ENCODE measurements at places on chromosomes 3 and 15.

DNA sequence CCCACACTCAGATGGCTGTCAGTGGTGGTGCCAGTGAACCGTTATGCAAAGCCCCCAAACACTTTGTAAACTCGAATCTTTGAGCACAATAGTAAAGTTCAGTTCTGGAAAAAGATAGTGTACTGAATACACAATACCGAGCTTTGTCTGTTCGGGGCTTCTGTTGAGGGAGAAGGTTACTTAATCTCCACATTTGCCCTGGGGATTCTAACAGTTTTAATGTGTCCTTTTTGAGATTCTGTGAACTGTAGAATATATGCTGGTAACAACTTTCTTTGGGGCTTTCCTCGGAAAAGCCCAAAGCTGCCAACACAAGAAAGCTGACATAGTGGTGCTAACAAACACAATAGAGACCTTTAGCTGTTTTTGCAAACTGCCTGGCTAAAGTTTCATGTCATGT is 686.5 kb downstream of the ROBO1 start:
- DNase-seq = no peak

GRCh38 chr3:44078863-44079262 is 162.8 kb upstream of the TOPAZ1 start:
- no peak for DNase-seq

DNA sequence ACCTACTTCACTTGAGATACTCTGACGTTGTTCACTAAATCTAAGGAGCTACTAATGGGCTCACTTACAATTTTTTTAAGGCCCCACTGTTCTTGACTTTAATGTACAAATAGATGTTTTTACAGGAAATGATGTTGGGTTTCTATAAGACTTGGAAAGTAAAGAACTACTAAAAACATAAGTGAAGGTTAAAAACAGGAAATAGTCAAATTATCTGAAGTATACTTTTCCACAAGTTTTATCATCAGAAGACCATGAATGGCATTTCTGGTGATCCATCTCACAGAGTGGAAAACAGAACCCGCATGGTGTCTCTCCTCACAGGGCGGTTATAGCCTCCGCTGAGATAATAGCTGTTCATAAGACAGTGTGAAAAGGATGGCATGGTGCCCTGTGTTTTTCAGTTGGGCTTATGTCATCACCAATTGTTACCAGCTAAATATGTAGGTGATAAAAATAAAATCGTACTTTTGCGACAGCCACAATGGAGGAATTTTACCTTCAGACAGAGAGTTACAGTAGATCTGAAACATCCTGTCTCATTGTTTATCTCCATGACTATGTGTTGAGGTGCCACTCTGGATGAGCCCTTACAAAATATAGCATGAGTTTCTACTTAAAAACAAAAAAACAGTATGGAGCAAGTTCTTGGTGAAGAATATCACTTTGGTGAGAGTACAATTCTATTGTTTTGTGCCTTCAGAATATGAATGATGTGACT is 462.4 kb downstream of the RAP2B start:
- no peak for DNase-seq

GRCh38 chr3:48560648-48561018 is 2.9 kb downstream of the UCN2 start:
- no peak for DNase-seq

DNA sequence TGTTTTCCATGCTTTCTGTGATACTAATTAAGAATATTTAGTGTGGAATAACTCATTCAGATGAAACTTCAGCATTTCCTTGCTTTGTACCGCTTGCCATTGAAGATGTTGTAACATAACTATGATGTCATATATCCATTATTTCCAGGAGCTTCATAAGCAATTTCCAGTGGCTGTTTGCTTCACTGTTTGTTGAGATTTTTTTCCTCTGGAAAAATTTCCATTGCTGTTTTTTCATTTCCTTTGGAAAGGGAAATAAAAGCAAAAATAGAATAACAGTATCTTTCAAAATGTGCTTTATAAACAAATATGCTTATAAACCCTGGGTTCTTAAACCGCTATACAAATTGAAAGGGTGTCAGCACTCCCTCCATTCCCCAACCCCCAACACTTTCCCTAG is 319.6 kb upstream of the SEMA6D start:
- no peak for DNase-seq

GRCh38 chr3:194572143-194572789 is 61.0 kb downstream of the TMEM44 start:
- DNase-seq = no peak

- DNase-seq = no peak
Observed at GRCh38 chr3:81853431-81853830, 92.0 kb upstream of the GBE1 start.

- DNase-seq = no peak
Observed at GRCh38 chr15:99475754-99476412, 89.9 kb upstream of the MEF2A start.

DNA sequence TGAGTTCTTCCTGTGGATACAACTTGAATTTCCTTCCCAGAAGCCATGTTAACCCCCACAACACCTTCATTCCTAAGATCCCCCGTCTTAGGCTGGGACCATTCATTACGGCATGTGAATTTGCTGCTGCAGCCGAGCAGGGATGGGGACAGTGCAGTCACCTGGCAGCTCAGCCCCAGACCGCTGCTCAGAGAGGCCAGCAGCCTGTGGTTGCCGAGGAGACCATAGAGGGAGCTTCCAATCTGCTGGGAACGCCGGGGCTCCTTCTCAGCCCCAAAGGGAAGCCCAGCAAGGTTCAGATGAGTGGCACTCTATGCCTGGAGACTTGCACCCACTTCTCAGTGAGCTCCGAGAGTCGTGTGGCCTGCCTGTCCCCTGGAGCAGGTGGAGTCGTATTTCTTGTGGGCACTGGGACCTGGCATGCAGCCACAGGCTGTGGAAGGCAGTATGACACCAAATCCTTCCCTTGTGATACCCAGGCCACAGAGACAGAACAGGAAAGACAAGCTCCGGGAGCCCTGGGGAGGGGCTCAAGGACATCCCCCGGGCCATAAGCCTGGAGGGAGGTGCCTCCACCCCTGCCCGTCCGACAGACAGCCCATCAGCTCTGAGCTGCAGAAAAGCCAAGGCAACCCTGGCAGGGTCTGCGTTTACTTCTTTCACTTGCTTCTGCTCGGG is 167.3 kb downstream of the FAM43A start:
- DNase-seq = no peak

DNA sequence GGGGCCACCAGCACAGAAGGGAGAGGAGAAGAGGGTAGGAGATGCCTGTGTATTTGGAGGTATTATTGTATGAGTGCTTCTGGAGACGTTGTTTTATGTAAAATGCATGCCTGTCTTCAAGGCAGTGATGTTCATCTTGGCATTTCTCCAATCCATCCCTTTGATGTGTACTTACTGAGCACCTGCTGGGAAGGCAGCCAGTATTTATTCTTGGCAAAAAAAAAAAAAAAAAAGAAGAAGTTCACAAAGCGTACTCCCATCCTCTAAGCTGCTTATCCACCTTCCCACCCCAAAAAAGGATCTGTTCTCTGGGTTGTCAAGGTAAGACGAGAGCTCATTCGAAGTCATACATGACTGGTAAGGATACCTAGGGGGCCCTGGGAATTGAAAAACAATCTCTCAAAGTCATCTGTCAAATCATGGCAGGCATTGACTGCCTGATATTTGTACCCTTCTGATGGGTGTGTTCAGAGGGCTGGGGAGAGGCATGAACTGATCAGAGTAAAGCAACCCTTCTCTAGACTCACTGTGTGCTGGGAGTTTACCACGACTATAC is 30.0 kb upstream of the SLC6A1 start:
- no peak for DNase-seq

GRCh38 chr15:51935466-51936104 is 36.0 kb downstream of the LEO1 start:
- no peak for DNase-seq

DNA sequence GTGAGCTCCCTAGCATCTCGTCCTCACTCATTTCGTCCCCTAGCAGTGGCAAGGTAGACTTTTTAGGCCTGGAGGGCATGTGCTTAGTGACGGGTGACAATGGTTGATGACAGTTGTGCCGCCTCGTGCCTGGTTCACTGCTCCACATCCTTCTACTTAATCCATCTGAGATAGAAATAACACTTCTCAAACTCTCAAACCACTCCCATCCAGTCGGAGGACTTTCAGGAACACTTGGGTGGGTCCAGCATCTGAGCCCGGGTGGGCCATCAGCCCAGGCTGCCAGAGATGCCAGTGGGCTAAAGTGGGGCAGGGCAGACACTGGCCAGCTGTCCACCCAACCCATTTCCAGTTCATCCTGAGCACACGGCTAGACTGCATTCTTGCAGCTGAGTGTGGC is 79.7 kb upstream of the SMAD3 start:
- DNase-seq = no peak

DNA sequence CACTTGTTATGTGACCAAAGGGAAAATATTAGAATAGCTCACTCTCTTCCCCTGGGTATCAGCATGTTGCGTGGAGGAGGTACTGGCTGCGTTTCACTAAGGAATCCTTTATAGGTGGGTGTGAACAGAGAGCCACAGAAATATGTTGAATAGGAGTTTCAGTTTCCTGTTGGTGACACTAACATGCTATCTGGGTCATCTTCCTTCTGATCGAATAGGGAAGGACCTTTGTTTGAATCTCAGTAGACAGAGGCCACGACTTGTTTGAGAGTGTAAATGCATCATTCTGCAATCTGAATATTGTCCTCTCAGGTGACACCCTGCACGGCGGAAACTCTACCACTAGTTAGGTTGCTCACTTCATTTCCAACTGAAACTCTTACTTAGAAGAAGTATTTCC is 157.9 kb upstream of the SLC2A2 start:
- no peak for DNase-seq

DNA sequence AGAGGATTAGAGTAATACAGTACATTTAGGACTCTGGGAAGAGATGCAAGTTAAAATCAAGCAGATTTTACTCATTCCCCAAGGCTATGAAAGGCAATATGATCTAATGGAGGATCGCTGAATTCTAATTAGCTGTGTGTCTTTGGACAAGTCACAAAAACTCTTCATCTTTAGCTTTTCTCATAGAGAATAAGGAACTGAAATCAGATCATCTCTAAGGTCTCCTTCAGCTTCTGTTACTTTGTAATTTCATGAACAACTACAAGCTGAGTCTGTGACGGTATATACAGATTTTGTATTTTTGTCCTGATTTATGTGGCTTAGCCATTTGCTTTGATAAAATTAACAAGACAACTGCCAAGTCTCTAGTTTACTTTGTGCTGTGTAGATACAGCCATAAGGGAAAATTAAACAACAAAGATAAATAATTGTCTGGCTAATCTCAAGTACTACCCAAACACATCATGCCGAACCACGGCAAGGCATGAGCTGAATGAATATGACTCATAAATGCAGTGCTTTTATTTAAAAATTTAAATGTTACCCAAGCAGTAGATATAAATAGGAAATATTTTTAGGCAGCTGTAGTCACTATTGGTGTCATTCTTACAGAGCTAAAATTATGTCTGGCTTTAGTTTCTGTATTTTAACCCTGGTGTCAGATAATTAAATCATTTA is 81.5 kb downstream of the GAP43 start:
- no peak for DNase-seq

- DNase-seq = peak; percentile 52
Observed at GRCh38 chr3:124559846-124560574, 170.2 kb upstream of the UMPS start.

DNA sequence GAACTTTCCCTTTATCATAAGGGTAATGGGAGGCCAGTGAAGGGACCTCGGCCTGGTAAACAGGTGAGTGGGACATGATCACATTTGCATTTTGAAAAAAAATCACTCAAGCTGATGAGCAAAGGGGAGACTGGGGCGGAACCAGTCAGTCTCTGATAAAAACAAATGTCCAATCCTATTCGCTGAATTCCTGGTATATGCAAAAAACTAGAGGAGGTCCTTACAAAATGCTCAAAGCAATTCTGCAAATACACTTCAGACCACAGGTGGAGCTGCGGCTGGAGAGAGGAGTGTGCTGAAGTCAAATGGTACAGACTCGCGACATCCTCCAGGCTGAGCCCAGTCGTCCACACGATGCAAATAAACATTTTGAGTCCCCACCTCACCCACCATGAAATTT is 166.7 kb downstream of the FOXP1 start:
- peak; percentile 14 for DNase-seq

DNA sequence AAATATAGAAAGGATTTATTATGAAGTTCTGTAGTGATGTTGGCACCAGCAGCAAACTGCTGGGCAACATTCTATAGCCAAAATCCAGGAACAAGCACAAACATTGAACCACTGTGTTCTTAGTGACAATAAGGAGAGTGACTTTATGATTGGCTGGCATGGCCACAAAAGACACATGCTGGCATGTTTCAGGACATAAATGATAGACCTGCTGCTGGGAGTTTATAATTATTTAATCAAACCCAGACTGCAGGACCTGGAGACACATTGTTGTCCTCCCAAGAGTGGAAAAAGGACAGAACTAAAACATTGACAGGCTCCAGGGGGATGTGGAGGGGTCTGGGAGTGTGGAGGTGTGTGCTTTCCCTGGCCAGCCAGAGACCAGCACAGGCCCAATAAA is 255.3 kb upstream of the LRTM1 start:
- no peak for DNase-seq

DNA sequence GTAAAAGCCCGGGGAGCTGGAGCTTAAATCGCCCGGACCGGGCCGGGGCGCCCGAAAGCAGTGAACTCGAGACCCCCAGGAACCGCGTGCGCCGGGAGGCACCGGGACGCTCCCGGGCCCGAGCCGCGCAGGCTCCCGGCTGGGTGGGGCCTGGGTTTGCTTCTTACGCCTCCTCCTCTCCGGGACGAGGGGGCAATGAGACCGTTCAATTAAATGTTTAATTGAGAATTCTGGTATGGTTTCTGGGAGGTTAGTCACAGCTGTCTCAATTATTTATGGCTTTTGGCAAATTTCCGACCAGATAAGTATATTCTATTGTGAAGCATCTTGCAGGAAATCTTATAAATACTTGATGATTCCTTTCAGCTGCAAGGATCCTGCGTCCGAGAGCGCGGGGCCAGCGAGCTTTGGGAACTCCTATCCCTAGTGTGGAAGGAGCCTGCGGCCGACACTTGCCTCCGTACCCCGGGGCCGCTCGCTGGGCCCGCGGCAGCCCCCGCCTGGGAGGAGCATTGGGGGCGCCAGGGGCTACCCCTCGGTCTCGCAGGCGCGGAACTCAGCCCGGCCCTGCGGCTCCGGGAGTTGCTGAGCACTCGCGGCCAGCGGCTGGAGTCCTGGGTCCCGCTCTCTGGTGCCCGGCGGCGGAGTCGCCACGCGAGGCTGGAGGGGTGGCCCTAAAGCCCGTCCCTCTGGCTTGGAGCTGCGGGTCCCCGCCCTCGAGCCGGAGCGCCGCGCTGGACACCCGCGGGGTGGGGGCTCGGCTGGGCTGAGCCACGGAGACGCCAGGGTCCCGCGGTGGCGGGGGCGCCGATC is 10.3 kb downstream of the ISL2 start:
- no peak for DNase-seq

Measured in T-helper 2 cell (primary cell).